ENCODE measurements at places on chromosomes 2 and 18.

GRCh38 chr2:109275120-109276012, 146.4 kb downstream of the SH3RF3 start:
- no peak for DNase-seq

GRCh38 chr2:12271589-12271984, 445.1 kb upstream of the TRIB2 start:
- DNase-seq, result peak; percentile 28

- DNase-seq, result no peak
Measured at GRCh38 chr2:107361751-107362381, 464.8 kb upstream of the RGPD4 start.

DNA sequence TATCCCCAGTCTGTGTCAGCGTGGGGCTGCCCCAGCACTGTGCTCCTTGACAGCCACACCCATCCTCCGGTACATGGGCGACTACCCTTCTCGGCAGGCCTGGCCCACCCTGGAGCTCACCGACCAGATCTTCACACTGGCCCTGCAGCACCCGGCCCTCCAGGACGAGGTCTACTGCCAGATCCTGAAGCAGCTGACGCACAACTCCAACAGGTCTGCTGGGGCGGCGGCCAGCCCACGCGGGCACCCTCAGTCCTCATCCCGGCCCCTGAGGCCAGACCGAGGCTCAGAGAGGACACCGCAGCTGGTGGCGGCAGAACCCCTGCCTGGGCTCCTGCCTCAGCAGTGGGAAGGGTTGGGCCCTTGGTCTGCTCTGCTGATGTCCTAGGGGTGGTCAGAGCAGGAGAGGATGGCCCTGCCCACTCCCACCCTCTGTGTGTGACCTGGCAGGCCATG, 14.4 kb upstream of the GPR17 start:
- DNase-seq, result no peak

DNA sequence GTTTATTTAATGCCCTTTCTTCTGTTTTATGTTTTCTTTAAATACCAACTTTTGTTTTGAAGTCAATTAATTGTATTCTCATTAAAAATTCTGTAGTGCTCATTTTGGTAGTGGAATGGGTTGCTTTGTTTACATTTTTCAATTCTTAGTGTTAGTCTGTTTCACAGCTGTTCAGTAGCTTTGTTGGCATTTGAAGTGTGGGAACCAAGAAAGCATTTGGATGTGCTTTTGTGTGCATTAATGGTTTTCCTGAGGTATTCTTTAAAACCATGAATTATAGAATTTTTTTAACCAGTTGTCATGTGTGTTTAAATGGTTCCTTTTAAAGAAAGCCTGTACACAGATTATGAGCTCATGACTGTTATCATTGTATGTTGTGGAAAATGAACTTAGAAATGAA, 19.7 kb downstream of the MIB1 start:
- no peak for DNase-seq

GRCh38 chr2:182447863-182448262, 21.0 kb upstream of the PDE1A start:
- no peak for DNase-seq

DNA sequence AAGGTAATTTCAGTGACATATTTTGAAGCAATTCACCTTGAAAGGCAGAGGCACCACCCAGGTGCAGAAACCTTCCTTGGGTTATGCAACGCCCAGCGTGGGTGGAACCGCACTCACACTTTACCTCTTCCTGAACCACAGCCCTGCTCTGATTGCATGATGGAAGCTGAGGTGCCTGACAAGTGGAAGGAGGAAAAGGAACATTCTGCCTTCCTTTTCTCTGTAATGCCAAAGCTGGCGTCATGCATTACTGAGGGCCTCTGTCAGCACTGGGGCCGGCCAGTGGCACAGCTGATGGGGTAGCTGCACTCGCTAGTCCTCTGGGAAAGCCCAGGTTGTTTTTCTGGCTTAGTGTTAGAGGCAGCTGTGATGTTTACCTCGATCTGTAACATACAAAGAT, 266.5 kb downstream of the NEDD4L start:
- no peak for DNase-seq

- no peak for DNase-seq
Measured at GRCh38 chr2:176291809-176292283, 22.6 kb downstream of the MTX2 start.

DNA sequence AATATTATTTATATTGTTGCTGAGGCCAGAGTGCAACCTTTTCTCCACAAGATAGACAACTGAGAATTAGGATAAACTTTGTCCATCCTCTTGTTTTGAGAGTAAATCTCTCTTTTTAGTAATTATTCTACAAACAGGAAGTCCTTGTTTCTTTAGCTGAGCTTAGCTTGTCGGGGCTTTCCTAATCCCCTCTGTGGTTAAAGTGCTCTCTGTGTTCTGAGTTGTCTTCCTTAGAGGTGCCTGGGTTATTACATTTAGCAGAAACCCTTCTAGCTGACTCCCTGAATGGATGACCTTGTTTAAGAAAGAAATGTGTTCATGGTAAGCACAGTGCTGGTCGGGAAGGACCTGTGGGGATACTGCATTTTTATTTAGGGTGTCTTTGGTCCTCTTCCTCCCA, 12.7 kb downstream of the USP39 start:
- peak; percentile 32 for DNase-seq

- DNase-seq, result no peak
Measured at GRCh38 chr2:205086662-205087061, 541.4 kb downstream of the PARD3B start.

- no peak for DNase-seq
Measured at GRCh38 chr2:70716131-70716743, 51.8 kb downstream of the ADD2 start.

GRCh38 chr2:66156171-66156570, 278.8 kb upstream of the MEIS1 start:
- no peak for DNase-seq

DNA sequence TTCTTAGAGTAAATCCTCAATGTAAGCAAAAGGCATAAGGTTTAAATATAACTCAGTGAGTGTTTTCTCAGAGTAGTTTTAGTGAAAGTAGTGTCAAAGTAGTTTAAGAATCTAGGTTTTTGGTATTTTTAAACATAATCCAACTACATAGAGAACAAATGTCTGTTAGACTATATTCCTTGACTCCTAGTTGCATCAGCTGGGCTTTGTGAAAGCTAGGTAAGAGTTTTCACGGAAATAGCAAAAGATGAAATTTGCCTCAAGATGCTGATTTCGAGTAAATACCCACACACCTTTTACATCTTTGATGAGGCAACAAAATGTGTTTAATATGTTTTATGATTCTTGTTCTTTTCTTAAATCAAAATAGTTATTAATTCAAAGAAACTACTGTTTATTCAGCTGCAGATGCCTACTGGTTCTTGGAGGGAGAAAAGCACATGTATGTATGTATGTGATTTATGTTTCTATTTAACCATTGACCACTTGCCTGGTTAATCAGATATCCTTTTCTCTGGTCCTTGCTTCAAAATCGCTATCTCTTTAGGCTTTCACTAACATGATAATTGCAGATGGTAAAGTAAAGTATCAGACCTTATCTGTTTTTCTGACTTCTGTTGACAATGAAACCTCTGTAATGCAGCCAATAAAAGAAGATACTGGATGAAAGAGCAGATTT, 117.4 kb upstream of the NOSTRIN start:
- no peak for DNase-seq

- no peak for DNase-seq
Measured at GRCh38 chr2:4101936-4102335, 398.6 kb downstream of the DCDC2C start.

- no peak for DNase-seq
Measured at GRCh38 chr2:197219636-197220035, 90.9 kb downstream of the ANKRD44 start.

GRCh38 chr2:85524336-85524908, 14.5 kb upstream of the MAT2A start:
- DNase-seq, result no peak

- DNase-seq, result no peak
Measured at GRCh38 chr2:8761529-8762164, 75.8 kb downstream of the KIDINS220 start.

DNA sequence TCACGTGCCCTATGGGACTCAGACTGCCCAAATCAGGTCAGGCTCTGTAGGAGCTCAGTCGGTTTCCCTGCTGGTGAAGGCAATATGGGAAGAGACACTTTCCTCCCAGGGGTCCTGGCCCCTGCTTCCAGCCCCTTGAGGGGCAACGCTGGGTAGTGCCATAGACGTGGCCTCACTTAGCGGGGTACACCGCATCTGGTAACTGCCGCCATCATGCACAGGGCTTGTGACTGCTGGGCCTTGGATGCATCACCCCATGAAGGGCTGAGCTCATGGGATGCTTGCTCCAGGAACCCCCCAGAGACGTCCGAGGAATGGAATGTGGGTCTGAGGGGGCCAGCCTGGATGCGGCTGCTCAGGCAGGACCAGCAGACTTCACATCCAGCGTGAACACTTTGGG, 127.3 kb upstream of the HDAC4 start:
- DNase-seq, result no peak

DNA sequence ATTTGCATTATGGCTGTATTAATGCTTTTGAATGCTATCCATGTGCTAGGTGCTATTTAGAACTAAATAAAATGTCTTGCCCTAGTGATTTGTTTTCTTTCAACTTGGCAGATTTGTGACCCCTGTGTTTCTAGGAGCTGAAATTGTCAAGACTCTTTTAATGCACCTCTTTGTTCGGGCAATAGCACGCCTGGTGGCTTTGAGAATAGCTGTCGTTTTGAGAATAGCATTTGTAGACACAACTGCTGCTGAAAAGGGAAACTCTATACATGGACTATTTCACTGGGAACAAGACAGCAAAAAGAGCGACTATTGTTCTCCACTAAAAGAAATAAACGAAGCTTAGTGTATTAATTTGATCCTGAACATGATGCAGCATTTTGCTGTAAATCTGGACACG, 352.1 kb upstream of the ZNF521 start:
- no peak for DNase-seq

DNA sequence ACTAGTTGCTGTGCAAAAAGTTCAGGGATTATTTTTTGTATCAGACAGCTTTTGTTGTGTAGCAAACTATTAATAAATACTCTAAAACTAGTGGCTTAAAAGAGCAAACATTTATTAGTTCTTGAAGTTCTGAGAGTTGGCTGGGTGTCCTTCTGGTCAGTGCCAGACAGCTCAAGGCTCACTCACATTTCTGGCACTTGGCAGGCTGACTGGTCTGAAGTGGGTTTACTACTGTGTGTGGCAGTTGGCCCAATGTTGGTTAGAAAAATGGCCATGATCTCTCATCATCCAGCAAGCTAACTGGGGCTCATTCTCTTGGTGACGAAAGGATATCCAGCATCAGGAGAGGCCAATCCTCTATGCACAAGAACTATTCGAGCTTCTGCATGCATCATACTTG, 71.4 kb upstream of the ZNF385B start:
- DNase-seq, result no peak

GRCh38 chr18:78738076-78738690, 241.4 kb upstream of the SALL3 start:
- no peak for DNase-seq

DNA sequence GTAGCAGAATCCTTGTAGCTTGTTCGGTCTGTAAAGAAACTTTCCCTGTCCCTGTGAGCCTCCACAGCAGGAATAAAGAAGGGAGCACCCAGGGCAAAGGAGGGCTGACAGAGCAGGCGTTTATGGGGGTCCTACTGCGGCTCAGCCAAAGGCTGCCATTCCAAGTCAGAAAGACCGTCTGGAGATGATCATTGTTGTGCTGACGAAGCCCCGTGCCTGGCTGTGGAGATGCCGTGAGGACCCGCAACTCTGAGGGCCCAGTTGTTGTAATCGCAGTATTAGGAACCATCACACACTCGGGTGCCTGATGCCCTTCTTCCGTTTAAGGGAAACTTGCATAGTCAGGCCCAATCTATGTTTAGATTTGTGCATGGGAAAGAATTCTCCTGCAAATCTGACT, 16.9 kb upstream of the VWA3B start:
- no peak for DNase-seq

GRCh38 chr2:212032536-212033219, 505.9 kb downstream of the ERBB4 start:
- no peak for DNase-seq

- DNase-seq, result no peak
Measured at GRCh38 chr18:48888773-48889080, 62.0 kb downstream of the SMAD7 start.

GRCh38 chr18:48996901-48997463, 46.2 kb upstream of the SMAD7 start:
- DNase-seq, result no peak

DNA sequence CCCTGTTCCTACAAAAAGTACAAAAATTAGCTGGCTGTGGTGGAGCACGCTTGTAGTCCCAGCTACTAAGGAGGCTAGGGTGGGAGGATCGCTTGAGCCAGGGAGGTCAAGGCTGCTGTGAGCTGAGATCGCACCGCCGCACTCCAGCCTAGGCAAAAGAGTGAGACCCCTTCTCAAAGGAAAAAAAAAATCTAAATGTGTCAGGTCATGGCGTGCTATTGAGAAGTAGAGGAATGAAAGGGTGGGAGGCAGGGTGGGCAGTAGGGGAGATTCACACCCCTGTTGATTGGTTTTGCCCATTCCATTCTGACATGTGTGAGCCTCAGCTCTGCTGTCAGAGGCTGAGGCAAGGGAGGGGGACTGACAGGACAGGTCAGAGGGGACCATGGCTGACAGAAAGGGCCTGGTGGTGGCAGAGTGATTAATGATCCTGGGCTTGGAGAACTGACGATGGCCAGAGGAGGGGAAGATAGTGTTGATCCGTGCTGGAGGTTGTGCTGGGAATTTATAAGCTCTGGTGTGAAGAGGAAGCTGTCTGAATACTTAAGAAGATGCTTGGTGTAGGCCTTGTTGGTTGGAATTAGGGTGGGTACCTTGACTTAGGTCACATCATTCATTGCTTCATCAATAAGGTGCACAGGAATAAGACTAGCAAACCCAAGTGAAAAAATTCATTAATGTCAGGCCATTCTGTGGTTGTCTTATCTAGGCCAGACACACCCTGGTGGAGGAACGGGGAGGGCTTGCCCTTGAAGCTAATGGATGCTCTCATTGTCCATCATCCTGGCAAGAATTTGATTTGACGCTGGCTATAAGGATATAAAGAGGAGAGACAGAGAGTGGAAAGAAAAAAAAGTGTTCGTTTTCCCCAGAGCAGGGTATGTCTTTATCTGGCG, 19.1 kb upstream of the SMARCAL1 start:
- DNase-seq, result no peak

GRCh38 chr2:7024261-7024660, 107.0 kb downstream of the RNF144A start:
- DNase-seq, result no peak

DNA sequence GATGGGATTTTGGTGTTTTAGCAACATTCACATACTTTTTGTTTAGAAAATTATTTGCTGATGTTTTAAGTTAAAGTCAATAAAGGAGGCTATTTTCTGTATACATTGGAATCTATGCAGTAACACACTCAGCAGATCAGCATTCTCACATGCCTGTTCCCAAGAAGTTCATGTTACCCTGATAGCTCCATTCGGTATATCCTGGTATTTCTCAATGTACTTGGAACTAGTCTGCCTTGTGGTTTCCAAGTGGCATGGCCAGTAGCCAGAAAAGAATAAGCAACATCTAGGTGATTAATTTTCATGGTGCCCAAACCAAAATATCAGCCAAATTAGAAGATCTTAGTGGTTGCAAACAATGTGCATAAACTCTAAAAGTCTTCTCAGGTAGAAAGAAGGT, 5.2 kb upstream of the NCAPH start:
- DNase-seq, result no peak

GRCh38 chr18:63567276-63567675, 19.9 kb upstream of the SERPINB13 start:
- no peak for DNase-seq

- no peak for DNase-seq
Measured at GRCh38 chr18:5961828-5962150, 66.5 kb upstream of the TMEM200C start.

Data from B cell (primary cell).